ENCODE measurements at places on chromosomes 7 and 10. TPM values are rescaled to one million over a fixed set of nuclear protein-coding genes. Genes with fewer than 3 reads are reported as not detected.

The CALCR gene
- total RNA-seq = 0.51 TPM

The NME8 gene
- 0.45 TPM for total RNA-seq

The FOXK1 gene
- 30.2 TPM for total RNA-seq

The SLC39A12 gene
- total RNA-seq = 0.35 TPM

The CALHM3 gene
- total RNA-seq = not detected

The ZNF736 gene
- total RNA-seq = 11.6 TPM

The ZNF398 gene
- total RNA-seq = 11.6 TPM

The FXYD4 gene
- total RNA-seq = not detected

The HTR5A gene
- not detected for total RNA-seq

The STEAP1B gene
- total RNA-seq = 2.6 TPM

The OR2A5 gene
- total RNA-seq = not detected

The DNAH11 gene
- total RNA-seq = 0.26 TPM

The RBM17 gene
- 137 TPM for total RNA-seq

GRCh38 chr7:17940951-17941431 is 697 bp upstream of the SNX13 start:
- no peak for DNase-seq

- no peak for DNase-seq
These were observed 87.6 kb upstream of the SEMA3D start for GRCh38 chr7:85274454-85274853.

DNA sequence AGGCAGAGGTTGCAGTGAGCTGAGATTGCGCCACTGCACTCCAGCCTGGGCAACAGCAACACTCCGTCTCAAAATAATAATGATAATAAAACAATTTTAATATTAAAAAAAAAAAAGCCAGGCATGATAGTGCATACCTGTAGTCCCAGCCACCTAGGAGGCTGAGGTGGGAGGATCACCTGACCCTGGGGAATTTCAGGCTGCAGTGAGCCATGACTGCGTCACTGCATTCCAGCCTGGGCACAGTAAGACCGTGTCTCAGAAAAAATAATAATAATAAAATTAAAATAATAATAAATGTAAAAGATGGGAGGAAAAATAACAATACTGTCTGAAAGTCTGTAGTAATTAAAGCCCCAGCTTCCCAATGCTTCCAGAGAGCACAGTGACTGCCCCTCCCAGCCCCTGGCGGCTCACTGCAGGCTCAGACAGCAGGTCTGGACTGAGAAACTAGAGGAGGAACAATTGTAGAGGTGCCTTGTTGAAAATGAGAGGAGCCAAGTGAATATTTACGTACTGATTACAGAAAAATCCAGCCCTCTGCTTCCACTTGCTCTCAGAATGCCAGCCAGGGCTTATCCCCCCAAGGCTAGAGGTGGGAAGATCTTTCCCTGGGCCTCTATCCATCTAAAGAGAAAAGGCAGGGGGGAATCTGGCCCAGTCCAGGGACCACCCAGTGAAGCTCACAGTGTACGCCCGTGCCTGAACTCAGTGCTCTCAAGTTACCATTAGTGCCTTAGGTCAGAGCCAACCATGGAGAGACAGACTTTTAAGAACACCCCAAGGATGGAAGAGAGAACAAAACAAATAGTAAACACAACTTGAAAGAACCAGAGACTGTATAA is 112.8 kb downstream of the PARD3 start:
- DNase-seq = no peak

GRCh38 chr10:78805176-78805575 is 263.6 kb upstream of the ZMIZ1 start:
- no peak for DNase-seq

GRCh38 chr10:127690176-127690835 is 46.7 kb upstream of the FOXI2 start:
- DNase-seq = no peak

- no peak for DNase-seq
These were observed 52.8 kb downstream of the CPEB3 start for GRCh38 chr10:92238054-92238585.

DNA sequence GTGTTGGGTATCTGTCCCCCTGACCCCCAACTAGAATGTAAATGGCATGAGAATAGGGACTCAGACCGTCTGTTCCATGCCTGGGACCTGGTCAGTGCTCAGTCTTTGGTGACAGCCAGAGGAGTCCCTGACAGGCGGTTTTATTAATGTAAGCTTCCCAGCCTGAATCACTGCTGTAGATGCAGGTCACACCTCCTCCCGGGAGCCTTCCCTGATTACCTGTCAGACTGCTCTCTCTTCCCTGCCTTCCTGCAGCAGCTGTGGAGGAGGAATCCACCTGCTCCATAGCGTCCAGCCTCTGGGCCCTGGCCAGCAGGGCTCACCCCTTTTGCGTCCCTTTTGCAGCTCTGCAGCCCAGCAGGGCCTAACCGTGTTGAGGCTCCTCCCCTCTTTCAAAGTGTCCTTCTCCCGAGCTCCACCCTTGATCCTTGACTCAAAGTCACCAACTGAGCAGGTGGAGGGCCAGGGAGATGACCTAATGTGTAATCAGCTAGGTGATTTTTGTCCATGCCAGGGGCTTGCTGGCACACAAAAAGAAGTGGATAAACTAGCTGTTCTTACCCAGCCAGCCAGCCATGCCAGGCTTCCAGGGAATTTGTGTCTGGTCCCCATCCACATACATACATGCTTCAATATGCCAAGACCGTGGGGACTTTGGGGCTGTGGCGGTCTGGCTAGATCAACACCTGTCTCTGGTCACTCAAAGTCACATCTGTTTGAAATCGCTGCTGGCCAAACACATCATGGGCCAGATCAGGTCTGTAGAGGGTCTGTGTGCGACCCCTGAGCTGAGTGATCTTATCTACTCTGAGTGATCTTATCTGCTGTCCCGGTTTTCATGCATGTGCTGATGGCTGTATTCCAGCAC is 195.1 kb downstream of the CCDC3 start:
- peak; percentile 67 for DNase-seq

DNA sequence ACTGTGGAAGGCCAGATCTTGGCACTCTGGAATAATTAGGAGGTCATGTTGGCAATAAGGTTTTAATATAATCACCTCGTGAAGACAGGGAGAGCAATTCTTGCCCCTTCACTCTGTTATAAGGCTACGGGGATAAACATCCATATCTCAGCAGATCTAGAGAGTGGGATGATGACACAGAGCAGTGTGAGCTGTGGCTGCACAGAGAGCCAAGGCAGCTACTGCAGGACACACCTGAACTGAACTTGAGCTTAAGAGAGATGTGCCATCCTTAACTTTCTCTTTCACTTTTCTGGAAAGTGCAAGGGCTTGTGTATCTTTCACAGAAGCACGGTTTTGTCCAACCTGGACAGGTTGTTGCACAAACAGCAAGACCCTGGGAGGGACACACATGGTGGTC is 174.7 kb downstream of the GATA3 start:
- DNase-seq = no peak

DNA sequence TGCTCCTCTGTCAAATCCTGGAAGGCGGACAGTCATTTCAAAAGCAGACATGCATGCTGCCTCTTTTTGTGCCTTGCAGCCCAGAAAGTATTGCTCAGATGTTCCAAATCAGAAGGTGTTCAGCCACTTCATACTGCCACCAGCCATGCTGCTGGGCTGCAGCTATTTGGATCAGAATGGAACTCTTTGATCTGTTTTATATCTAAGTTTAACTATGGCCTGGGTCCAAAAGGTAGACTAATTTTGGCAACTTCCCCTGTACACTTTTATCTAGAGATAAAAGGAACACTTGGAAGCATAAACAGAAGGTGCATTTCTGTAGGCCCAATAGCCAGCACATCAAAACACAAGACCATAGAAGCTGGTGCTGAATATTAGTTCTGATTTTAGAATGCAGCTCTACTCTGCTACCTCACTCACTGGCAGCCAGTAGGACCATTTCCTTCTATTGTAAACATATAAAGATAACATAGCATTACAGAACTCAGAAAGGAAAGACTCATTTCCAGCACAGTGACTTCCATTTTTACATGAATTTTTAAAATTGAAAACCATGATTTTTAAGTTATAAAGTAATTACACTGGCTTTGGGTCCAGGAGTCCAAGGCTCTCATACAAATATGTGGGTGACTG is 143.1 kb upstream of the CAV2 start:
- DNase-seq = no peak
